ENCODE measurements at places on chromosomes 2 and 18.

DNA sequence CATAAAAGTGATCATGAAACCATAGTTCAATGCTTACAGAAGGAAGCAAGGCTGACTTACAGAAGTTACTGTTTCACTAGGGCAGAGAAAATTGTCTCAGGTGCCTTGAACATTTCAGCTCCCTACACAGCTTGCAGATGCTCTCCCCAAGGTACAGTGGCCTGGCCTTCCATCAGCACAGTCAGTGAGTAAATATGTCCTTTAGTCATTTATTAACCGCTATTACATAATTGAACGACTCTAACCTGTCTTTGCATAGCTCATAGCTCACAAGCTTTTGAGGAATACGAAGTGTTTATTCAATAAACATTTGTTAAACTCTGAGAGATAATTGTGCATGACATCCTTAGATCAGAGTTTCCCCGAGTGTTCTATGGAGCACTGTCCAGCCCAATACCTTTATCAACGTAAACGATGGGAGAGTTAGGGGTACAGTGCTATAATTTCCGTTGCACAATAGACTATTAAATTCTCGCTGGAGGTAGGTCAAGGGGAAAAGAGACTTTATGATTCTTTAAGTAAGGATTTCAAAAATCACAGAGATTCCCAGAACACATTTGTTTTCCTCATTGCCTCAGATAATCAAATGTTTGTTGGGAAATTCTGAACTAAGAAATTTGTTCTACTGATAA is 677.8 kb downstream of the TSN start:
- no peak for DNase-seq

- DNase-seq, result no peak
These were observed 392.4 kb downstream of the RNF144A start for GRCh38 chr2:7309582-7309981.

DNA sequence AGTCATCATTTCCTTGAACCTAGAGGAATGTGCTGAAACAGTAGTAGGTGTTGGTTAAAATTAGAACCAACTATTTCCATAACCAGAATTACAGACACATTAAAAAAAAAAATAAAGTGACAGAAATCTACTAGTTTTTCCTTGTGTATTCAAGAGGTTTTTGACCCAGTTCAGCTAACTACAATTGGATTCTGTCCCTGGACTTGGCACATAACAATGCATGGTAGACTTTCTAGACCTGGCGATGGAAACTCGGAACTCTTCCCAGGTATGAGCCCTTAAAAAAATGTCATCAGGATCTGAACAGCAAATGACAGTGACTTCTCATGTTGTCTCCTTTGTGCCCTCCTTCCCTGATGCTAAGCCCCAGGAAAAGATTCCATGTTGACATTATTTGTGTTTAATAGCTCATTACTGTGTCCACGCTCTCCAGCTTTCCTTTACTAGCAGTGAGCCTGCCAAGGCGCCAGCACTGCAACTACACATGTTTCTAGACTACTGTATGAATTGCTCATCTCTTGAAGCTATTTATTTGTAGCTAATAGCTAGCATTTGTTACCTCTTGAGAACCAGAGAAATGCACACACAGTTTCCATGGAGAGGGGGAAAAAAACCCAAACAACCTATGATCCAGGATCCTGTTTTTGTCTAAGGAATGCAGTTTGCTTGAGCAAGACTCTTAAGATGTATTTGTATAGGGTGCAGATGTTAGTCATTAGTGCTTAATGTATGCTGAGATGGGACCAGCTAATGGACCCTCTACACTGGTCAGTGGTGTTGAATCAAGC is 148.5 kb downstream of the FMNL2 start:
- no peak for DNase-seq

DNA sequence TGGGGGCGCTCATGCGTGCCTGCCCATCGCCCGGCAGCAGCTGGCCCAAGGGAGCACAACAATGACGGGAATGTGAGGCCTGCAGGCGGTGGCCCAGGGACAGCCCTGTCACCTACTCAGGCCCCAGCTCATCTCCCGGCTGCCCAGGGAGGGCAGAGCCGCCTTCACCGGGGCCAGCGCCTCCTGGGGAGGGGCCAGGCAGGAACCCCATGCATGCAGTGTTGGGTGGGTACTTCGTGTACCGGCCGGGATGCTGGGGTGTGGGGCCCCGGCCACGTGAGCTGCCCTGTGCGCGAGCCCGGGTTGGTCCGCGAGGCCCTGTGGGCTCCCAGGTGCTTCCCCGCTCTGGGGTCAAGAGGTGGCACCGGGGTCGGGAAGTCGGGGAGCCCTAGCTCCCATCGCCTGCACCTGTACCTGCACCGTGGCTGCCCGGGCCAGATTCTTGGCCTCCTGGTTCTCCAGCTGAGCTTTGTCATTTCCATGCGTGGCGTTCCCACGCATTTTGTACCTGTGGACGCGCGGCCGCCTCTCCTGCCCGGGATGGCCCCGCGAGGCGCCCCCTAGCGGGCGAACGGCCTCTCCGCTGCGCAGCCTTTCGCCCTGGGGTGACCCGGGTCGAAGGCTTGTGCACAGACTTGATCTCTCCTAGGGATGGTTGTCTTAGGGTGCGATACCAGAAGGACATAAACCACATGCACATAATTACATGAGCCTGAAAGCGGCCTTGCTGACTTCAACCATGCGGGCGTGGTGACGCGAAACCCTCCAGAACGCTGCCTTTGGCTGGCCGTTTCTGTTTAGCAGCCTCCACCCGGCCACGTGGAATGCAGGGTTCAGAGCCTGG is 950 bp downstream of the KLHL30 start:
- DNase-seq, result no peak

GRCh38 chr2:161044921-161045320 is 115.3 kb upstream of the TANK start:
- DNase-seq, result no peak

DNA sequence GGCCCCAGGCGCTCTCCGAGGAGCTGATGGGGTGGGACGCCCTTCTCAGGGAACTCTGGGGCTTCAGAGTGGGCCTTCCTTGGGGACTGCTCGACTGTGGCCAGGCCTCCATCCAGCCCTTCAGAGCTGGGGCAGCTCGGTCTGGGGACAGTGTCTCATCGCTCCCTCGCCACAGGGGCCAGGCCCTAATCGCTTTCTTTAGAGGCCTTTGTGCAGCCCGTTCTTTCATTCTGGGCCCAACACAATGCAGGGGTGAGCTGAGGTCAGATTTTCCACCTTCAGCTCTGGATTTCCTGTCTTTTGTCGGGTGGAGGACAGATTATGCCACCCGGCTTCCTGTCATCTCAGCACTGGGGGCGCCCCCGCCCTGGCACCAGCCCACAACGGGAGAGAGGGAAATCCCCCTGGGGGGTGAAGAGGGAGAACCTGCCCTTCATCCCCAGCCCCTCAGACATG is 25.2 kb downstream of the MYCN start:
- no peak for DNase-seq

GRCh38 chr2:108614043-108614545 is 79.8 kb downstream of the LIMS1 start:
- DNase-seq, result no peak

GRCh38 chr2:30744823-30745222 is 62.4 kb downstream of the CAPN13 start:
- no peak for DNase-seq

DNA sequence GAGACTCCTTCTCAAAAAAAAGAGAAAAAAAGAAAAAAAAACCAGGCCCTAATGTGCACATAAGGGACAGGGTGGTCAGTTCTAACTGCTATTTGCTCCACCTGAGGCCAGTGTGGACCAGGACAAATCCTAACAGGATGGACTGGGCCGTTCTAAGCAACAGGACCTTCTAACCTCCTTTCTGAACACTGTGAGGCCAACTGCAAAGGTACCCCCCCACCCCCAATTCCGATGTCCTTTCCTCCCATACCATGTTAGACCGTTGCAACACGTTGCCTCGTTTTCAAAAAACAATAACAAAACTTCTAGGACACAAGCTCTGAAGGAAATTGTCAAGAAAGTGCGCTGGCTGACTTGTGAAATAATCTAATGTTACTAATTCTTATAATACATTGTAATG is 1.2 kb downstream of the THAP4 start:
- no peak for DNase-seq

DNA sequence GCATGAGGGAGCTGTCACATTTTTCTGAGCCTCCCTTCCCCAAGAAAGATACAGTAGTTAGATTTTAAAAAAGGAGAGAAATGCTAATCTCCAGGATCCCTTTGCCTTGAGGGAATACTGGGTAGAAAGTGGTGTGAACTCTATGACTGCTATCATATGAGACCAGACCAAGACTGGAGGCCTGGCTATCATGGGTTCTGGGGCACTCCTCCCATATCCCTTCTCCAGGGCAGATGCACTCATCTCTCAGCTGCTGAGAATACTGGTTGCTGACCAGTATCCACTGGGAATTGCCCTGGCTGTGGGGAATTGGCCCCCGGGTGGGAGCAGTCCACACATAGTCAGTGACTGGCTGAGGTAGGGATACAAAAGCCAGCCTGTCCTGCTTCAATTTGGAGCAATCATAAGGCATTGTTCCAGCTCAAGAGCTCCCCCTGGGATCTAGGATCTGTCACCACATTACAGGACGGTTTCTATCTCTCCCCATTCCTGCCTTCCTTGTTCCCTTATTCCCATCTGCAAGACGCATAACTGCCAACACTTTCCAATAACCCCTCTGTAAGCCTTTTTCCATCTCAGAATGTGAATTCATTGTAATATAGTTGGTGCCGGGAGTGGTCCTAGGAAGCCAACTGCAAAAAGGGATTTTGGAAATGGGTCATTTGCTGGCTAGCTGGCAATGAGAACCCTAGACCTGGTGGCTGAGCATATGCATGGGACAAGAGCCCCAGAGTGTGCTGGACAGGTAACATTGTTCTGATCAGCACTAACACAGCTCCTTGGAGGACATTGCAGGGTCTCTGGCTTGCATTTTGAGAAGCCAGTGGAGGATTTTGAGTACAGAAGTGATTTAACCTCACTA is 35.4 kb upstream of the REEP1 start:
- no peak for DNase-seq

DNA sequence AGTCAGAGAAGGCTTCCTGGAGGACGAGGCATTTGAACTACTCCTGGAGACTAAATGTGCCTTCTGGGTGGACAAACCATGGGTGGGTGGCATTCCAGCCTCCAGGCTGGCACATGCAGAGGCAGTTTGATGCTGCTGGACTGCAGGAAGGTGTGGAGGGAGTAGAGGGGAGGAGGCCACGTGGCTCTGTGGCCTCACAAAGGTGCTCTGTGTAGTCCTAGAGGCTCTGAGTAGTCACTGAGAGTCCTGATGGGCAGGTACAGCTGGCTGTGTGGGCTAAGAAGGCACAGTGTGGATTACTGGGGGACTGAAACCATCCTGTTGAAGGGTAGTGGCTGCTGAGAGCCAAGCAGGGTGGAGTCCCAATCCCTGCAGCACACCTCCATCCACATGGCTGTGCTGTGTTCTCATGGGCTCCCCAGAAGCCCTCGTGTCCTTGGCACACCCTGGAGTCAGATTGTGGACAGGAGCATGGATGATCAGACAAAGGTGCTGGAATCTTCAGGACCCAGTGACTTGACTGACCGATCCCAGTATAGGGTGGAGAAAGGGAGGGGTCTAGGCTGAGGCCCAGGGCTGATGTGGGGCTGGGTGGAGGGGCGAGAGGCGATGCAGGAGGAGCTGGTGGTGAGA is 87.4 kb upstream of the HS6ST1 start:
- no peak for DNase-seq

GRCh38 chr2:65383541-65384488 is 48.6 kb downstream of the SPRED2 start:
- no peak for DNase-seq

GRCh38 chr2:171318463-171318934 is 115.3 kb downstream of the METTL8 start:
- DNase-seq, result no peak

GRCh38 chr2:15748736-15749323 is 157.2 kb downstream of the DDX1 start:
- DNase-seq, result no peak

- DNase-seq, result no peak
These were observed 30.1 kb upstream of the FMNL2 start for GRCh38 chr2:152304836-152305235.

GRCh38 chr18:68557183-68557582 is 157.7 kb downstream of the TMX3 start:
- DNase-seq, result no peak

GRCh38 chr18:56083097-56083521 is 495.1 kb upstream of the TCF4 start:
- no peak for DNase-seq

GRCh38 chr18:31161757-31162418 is 768 bp downstream of the DSC1 start:
- no peak for DNase-seq

DNA sequence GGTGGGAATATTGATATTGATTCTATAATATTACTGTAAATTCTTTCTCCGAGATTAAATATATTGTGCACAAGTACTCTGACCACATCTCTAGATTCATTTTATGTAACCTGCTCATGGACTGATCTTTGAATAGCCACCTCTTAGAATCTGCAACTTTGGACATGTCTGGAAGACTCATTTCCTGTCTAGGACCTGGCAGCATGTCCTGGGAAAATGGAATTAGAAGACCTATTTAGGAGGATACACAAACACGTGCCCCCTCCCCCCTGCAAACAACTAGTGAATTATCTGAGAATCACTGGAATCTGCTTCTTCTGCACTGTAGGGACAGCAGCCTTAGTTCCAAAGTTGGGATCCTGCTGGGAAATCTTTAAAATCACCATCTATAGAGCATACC is 94.1 kb downstream of the UBE2E3 start:
- no peak for DNase-seq

- no peak for DNase-seq
These were observed 463 bp upstream of the CABYR start for GRCh38 chr18:24138409-24138788.

Measured in NCI-H1048 (cell line).